ENCODE measurements at places on chromosomes 4 and X.

- no peak for DNase-seq
Measured at GRCh38 chr4:152206646-152207377, 329.1 kb downstream of the FBXW7 start.

DNA sequence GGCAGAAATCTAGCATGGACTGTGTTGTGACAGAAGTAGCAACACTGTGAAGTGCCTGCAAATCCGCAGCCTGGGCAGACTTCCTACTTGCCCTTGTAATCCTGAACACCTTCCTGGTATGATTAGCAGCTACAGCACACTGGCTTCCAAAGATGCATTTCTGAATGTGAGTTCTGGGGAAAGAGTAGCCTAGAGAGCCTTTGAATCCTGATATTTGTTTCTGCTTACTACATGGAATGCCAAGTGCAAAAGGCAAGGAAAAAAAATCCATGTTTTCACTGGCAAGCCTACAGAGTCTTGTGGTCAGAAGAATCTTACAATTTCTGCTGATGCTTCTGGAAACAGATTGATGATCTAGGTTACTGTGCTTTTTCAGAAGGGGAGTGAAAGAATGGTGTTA, 223.7 kb downstream of the COL25A1 start:
- DNase-seq = peak; percentile 4

DNA sequence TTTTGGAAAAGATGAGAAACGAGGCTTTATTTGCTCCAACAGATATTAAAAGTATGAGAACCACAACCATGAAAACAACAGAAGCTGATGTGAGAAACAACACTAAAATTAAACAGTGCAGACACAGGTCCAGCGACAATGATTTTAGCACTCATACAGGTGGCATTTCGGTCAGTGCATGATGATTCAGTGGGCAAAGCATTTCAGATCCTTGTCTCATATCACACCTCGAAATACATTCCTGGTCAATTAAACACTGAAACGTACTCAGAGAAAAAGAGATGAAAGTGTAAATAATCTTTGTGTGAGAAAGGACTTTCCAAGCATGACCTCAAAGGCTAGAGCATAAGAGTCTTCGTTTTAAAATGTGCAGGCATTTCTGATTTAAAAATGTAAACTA, 85.2 kb downstream of the ACOX3 start:
- no peak for DNase-seq

- no peak for DNase-seq
Measured at GRCh38 chr4:8216443-8217245, 17.6 kb downstream of the SH3TC1 start.

GRCh38 chr4:40206426-40206825, 9.6 kb downstream of the RHOH start:
- no peak for DNase-seq

DNA sequence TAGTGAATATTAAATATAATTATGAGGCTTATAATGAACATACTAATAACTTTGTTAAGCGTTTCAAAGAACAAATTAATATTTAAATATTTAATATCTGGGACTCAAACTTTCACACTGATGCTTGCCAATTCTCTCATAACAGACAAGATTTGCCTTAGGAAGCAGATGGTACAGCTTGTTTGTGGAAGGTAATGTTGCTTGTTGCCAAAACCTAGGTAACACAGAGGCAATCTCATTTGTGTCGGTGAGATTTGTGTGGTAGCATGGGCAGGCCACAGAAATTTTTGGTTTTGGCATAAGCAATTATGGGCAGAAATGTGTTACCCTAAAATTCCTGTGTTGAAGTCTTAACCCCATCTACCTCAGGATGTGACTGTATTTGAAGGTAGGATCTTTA, 114.9 kb upstream of the AFF2 start:
- no peak for DNase-seq

GRCh38 chr4:26235500-26235899, 85.3 kb upstream of the RBPJ start:
- DNase-seq = no peak

GRCh38 chrX:39773150-39773549, 324.6 kb downstream of the BCOR start:
- DNase-seq = no peak

- peak; percentile 11 for DNase-seq
Measured at GRCh38 chrX:152821145-152821765, 9.3 kb downstream of the CETN2 start.

DNA sequence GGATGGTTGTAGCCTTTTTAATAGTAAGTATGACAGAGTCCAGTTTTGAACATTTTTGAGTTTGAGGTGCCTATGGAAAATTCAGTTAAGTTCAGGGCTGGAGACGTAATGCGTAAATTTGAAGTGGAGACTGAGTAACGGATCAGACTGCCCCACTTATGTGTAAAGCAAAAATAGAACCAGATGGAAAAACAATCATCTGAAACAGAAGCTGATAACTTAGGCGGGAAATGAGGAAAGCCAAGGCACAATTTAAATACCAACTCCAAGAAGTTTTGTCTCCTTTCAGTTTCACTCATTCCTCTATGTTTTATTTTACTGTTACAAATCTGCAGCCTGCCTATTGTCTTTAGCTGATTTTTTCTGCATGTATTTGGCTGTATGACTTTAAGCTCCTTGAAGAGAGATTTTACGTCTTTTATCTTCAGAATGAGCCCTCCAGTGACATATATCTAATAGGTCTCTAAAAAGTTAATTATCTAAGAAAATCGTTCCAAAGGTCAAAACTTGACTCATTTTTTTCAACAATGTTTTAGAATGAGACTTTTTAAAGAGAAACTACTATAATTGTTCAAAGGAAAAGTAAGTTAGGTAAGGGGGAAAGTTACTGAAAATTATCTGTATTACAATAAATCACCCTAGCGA, 1.1 kb downstream of the SGCB start:
- no peak for DNase-seq

- no peak for DNase-seq
Measured at GRCh38 chr4:79827283-79827682, 245.7 kb downstream of the ANTXR2 start.

GRCh38 chr4:159429693-159430035, 326.8 kb downstream of the RAPGEF2 start:
- DNase-seq = no peak

- no peak for DNase-seq
Measured at GRCh38 chrX:82458207-82458754, 1049.8 kb upstream of the POU3F4 start.

DNA sequence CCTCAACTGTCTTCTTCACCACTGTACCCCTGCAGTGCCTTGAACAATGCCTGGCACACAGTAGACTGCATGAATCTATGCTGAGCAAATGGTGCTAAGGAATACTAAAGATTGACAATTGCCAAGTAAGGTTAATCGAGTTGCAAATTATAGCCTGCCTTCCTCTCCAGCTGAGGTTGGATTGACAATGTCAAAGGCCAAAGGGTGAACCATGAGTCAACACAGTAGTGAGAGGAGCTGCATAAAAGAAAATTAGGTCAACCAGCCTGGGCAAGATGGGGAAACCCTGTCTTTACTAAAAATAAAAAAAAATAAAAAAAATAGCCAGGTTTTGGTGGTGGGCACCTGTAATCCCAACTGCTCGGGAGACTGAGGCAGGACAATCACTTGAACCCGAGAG, 97.1 kb upstream of the BMPR1B start:
- no peak for DNase-seq

- DNase-seq = no peak
Measured at GRCh38 chr4:120948382-120948781, 25.9 kb upstream of the PRDM5 start.

- DNase-seq = no peak
Measured at GRCh38 chr4:152577708-152578396, 42.0 kb upstream of the FBXW7 start.

- DNase-seq = no peak
Measured at GRCh38 chrX:67781132-67781531, 237.3 kb downstream of the AR start.

- DNase-seq = no peak
Measured at GRCh38 chrX:31516527-31516926, 444.7 kb upstream of the FTHL17 start.

DNA sequence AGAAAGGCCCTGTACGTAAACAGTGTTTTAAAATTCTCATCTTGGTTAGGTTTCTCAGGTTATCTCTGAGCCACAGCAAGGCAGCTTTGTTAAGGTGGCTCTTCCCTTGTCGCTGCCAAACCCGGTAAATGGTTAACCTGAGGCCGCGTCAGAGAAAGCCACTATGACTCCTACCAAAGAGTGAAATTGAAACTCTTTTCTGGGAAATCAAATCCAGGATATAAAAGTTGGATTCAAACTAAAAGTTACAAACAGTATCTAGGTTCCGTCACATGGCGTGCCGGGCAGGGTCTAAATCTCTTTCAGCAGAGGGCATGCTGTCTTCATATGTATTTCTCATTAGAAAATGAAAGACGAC, 433 bp downstream of the MMAA start:
- DNase-seq = peak; percentile 46

DNA sequence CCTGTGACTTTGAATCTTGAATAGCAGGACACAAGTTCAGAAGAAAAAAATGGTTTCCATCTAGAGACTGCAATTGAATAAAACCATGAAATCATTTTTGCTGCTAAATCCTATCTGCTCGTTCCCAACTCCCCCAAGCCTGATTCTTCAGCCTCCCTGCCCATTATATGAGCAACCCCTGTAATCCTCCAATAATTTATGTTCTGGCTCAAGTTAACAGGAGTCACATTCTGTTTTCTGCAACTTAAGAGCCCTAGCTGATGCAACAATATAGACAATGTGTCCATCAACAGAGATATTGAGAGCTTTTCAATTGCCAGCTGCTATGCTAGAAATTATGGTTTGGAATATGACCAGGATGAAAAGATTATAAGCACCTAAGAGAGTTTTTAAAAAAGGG, 84.1 kb downstream of the LDB2 start:
- DNase-seq = no peak

DNA sequence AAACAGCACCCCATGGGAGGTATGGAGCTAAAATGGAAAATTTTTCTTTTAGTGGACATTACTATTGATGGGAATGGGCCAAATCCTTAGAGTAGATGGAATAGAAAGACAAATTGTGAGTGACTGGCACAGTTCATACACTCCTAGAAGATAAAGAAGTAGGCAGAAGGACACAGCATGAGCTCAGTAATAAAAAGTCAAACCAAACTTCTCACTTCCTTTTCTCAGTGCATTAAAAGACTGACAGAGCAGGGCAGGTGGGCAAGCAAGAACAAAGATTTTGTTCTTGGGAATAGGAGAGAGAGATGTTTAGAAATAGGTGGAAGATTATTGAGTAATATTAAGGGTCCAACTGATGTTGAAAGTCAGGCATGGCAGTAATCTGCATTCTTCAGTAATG, 132.5 kb downstream of the ATP10D start:
- no peak for DNase-seq

DNA sequence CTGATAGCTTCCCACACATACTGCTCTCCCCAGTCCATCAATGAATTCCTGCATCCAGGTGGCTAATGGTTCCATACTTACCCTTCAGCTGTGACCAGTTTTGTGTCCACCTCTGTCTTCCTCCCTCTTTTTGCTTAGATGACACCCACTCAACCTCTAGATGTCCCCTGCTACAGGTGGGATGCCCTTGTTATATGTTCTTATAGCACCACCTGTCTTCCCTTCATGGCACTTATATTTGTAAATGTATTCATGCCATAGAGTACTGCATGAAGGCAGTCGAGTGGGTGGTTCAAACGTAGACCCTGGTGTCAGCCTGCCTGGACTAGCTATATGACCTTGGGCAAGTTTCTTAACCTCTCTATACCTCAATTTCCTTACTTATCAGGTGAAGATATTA, 6.5 kb upstream of the USP46 start:
- DNase-seq = no peak

DNA sequence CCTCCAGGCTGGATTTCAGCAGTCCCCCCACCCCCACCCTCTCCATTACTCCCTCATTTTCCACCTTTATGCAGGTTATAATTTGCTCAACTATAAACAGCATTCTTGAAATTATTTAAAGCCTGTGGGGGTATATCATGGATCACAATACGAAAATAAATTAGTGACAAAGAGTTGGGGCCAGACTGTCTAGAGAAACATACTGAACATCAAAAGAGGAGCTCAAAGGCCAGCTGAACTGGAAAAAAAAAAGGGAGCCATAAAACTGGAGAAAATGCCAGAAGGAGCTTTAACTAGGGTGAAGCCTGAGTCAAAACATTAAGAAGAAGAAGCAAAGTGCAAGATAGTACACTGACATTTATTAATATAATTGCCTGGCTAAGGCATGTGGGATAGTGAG, 137.8 kb downstream of the ANTXR2 start:
- no peak for DNase-seq

DNA sequence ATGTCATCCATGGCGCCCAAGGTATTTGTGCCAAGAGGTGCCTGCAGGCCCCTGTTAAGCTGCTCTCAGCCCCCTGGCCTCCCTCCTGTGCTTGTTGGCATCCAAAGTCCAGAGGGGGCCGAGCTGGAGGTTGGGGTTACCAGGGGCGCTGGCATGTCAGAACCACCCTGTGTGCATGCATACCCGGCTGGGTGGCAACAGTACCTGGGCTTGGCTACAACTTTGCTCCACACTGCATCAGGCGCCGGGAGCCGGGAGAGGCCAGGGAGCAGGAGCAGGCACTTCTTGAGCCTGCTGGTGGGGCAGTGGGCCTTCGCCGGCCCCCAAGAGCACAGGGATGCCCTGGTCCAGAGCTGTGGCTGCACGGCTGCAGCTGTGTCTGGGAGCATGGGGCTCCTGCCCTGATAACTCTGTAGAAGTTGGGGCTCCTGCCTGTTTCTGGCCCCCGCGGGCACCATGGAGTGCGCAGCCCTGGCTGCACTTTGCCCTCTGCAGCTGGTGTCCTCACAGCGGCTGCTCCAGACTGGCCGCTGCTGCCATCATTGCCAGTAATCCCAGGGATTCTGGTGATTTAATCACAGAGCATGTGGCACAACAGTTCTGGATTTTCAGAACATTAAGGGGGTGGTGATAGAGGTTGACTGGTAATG, 130.3 kb downstream of the ARHGAP10 start:
- DNase-seq = no peak

- no peak for DNase-seq
Measured at GRCh38 chrX:136847874-136848273, 32.7 kb downstream of the RBMX start.

GRCh38 chr4:52312722-52313121, 261.6 kb downstream of the SPATA18 start:
- no peak for DNase-seq

DNA sequence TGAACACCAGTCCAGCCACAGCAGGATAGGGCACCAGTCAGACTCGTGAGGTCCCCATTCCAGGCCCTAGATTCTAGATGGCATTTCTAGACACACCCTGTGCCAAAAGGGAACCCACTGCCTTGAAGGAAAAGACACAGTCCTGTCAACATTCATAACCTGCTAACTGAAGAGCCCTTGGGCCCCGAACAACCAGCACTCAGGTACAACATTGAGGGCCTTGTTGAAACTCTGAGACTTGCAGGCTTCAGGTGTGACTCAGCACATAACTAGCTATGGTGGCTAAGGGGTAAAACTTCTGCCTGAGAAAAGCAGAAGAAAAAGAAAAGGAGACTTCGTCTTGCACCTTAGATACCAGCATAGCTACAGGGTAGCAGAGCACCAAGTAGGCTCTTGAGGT, 252.9 kb upstream of the GRID2 start:
- DNase-seq = no peak
